H54 (cell line): ENCODE measurements at places on chromosomes 11 and 22.

DNA sequence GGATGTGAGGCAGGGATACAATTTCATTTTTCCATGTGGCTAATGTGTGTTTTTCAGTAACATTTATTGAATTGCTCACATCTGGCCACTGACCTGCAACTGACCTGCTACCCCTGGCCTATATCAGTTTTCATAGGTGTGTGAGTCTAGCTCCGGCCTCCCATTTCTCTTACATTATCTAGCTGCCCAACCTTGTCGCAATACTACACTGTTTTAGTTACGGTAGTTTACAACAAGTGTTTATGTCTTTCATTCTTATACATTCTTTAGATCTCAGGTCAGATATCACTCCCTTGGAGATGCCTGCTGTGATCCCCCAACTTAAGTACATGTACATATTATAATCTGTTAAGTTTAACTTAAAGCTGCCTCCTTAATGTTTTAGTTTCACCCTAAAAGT lies 2.3 kb upstream of the CYB5R2 start:
- no peak for DNase-seq

DNA sequence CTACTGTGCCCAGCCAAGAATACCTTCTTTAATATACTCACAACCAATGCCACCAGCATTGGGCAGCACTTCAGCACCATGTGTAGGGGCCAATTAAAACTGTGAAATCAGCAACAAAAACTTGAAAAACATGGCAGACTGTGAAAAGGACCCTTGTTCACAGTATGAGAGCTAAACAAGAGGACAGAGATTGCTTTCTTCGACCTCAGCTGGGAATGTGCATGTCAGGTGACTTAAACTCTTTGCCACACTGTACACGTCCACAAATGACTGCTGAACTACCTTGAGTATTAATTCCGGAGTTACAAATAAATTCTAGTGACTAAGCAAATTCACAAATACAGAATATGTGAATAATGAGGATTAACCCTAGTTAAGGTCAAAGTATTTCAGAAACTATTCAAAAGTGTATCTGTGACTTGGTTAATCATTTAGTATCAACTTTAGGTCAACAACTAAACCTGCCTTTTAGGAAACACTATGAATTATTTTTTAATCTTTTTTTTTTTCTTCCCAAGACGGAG lies 33.0 kb downstream of the DDX6 start:
- no peak for DNase-seq

GRCh38 chr22:41775976-41776375 lies 24.5 kb upstream of the CCDC134 start:
- no peak for DNase-seq

- DNase-seq: no peak
Observed at GRCh38 chr11:124036666-124037065, 4.5 kb downstream of the OR10G7 start.

DNA sequence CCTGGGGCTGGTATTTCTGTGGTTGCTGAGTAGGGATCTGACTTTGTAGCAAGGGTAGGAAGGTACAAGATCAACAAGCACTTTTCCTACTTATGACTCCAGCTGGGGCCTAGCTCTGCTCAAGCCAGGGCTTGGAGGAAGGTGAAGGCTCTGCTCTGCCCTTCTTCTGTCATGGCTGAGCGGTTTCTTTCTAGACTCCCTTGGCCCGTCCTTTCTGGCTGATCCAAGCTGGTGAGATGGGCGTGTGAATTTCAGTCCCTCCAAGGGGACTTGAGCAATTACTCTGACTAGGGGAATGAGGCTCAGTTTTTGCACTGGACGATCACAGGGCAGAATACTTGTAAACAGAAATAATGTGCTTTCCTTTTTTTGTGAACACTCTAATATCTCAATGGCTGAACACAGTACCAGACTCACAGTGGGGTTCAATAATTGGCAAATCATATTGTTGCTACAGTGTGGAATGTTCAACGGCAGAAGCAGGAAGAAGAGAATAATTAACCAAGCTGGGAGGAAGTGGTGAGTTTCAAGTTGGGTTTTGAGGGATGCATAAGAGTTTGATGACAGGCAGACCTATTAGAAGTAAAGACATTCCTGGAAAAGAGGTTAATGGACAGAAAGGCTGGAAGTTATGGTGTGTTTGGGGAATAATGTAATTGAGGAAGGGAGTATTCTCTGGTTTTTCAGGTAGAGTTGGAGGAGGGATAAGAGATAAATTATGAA lies 507.6 kb downstream of the MIAT start:
- DNase-seq: no peak

GRCh38 chr22:36564422-36565158 lies 35.6 kb upstream of the EIF3D start:
- no peak for DNase-seq

GRCh38 chr11:44623731-44624491 lies 58.4 kb downstream of the CD82 start:
- no peak for DNase-seq

DNA sequence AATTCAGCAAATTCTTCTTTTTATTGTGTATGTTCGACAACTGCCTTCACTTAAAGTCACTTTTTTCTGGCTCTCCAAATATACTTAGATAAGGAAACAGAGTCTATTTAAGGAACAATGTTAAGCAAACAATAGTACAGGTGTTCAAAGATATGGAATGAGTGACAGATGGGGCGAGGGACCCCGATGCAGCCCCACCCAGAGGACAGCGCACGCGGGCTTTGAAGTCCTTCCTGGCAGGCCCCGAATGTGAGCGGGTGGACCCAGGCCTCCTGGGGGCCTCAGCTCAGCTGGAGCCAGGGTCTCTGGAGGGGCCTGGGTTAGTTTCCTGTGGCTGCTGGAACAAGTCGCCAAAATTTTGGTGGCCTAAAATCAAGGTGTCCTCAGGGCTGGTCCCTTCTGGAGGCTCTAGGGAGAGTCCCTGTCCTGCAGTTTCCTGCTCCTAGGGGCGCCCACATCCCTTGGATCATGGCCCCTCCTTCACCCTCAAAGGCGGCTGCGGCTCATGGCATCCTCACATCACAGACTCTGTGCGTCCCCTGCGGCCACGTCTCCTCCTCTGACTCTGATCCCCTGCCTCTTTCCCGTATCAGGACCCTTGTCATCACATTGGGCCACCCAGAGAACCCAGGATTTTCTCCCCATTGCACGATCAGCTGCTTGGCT lies 40.6 kb upstream of the KCNQ1OT1 start:
- DNase-seq: no peak

- DNase-seq: no peak
Observed at GRCh38 chr11:40403321-40403720, 1056.1 kb downstream of the LRRC4C start.

DNA sequence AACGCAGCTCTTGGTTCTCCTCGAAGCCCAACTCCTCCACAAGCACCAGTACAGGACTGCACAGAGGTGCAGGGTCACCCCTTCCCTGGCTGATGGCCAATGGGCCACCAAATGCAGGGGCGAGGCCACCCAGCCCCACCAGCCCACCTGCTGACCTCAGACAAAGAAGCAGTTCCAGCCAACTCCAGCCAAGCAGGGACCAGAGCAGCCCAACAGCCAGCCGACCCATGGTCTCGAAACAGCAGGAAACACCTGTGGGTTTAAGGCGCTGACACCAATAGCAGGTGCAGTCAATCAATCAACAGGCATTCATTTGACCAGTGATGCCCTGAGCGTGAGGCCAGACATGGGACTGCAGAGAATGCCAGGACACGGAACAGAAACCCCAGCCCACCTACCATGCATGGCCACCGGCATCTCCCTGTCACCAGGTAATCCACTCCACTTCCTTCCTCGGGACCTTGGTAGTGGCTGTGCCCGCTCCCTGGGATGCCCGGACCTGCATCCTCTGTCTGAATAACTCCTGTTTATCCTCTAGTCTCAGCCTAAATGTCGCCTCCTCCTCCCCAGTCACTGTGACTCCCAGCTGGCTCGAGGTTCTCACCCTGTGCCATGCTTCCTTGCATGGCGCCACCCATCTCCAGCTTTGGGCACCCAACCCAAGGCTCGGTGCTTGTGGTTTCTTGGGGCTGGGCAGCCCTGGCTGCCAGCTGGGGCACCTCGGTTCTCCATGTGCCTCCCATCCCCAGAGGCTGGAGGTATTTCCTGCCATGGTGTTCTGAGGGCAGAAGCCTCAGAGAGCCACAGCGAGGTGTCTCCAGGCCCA lies 1475.4 kb downstream of the BRD1 start:
- DNase-seq: no peak

- DNase-seq: no peak
Observed at GRCh38 chr22:39457198-39457555, 365 bp downstream of the MGAT3 start.

- no peak for DNase-seq
Observed at GRCh38 chr11:56513280-56513679, 22.1 kb upstream of the OR5M8 start.

DNA sequence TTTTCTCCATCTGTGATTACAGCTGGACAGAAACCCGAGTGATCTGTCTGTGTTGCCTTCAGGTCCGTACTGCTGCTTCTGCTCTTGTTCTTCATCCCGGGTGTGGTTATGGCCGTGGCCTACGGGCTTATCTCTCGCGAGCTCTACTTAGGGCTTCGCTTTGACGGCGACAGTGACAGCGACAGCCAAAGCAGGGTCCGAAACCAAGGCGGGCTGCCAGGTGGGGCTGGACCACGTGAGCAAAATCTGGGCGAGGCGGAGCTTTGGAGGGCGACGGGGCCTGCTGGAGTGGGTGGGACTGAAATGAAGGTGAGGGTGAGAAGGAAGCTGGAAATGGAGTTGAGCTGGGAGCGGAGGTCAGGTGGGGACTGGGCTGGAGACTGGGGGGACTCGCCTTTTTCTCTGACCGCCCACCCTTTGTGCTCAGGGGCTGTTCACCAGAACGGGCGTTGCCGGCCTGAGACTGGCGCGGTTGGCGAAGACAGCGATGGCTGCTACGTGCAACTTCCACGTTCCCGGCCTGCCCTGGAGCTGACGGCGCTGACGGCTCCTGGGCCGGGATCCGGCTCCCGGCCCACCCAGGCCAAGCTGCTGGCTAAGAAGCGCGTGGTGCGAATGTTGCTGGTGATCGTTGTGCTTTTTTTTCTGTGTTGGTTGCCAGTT lies 11.1 kb downstream of the CCKBR start:
- DNase-seq: no peak

- DNase-seq: no peak
Observed at GRCh38 chr11:83056204-83056603, 15.5 kb downstream of the RAB30 start.

DNA sequence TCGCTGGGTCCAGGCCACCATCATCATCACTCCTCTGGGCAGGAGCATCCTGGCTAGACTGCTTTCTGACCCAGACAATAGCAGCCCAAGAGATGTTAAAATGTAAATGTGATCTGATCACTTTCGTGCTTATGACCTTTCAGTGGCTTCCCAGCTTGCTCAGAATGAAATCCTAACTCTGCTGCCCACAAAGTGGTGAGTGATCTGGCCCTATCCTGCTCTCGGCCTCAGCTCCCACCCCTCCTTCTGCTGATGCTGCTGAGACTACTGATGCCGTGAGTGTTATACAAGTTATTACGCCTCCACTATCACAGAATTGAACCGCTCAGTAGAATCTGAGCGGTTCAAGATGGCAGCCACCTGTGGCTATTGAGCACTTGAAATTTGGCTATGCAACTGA lies 26.2 kb downstream of the ELF5 start:
- DNase-seq: no peak

GRCh38 chr11:116335078-116335477 lies 437.7 kb downstream of the BUD13 start:
- no peak for DNase-seq

GRCh38 chr22:46754826-46755225 lies 7.6 kb upstream of the TBC1D22A start:
- DNase-seq: no peak

DNA sequence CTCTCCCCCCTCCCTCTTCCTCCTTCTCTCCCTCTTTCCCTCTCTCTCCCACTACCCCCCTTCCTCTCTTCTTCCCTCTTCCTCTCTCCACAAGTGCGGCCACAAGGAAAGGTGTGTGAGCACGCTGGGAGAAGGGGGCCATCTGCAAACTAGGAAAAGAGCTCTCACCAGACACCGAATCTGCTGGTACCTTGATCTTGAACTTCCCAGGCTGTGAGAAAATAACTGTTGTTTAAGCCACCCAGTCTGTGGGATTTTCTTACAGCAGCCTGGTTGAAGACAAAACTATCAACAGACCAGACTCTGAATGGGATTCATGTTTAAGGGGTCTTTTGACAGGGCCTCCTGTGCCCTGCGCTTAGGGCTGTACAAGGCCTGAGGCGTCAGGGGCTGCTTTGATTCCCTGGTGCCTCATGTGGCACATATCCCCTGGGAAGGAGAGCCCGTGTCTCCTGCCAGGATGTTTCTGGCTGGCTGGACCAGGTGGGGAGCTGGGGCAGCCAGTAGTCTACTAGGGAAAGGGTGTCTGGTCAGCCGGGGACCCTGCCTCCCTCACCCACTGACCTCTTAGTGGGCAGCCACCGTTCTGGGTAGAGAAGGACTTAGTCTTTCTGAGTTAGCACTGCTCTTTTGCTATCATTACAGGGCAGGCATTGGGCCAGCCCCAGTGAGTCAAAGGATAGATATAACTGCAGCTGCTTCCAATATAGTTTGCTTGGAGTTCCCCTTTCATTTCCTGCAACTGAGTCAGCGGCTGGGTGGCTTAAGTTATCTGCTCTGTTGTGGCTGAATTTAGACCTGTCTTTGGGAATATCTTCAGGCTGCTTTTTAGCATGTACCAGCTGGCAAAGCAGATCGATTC lies 6.2 kb downstream of the PANX1 start:
- DNase-seq: no peak

DNA sequence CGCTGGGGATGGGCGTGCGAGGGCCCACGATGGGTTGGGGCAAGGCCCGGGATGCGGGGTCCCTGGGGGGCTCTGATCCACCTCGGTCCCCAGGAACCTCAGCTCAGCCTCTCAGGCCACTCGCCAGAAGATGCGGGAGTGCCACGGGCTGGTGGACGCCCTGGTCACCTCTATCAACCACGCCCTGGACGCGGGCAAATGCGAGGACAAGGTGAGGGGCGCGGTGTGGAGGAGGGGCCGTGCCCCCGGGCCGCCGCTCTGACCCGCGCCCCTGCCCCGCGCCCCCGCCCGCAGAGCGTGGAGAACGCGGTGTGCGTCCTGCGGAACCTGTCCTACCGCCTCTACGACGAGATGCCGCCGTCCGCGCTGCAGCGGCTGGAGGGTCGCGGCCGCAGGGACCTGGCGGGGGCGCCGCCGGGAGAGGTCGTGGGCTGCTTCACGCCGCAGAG lies 6.3 kb downstream of the PKP3 start:
- no peak for DNase-seq

DNA sequence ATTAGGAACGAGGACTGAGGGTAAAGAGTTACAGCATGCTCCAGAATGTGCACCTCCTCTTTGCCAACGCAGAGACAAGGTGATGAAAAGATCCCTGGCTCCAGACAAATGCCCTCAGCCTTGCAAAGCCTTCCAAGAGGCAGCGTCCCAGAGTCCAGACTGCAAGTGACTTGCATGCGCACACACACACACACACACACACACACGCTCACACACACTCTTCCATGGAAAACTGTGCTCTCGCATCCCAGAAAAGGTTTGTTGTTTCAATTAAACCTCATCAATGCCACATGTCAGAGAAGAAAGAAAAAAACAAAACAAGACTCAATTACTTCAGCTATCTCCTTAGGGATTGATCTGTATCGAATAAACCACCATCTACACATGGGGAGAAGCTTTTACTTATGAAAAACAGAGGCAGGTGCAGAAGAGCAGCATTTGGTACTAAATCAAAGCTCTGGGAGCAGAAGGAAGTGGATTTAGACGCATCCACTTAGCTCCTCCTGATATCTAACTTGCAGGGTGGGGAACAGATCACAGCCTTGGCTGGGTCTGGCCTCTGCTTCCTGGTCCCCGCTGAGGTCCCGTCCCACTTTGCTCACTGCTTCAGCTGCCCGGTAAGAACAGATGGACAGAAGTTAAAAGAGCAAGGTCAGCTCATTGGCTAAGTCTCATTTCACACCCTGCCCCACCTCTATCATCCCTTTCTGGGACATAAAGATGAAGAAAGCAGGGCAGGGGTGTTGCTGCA lies 249.8 kb upstream of the BLID start:
- DNase-seq: no peak

GRCh38 chr11:36350137-36350513 lies 54.0 kb downstream of the PRR5L start:
- no peak for DNase-seq
